ENCODE measurements at places on chromosomes 12 and 14.

- DNase-seq: no peak
These were observed 215.5 kb downstream of the PIK3C2G start for GRCh38 chr12:18476861-18477260.

- DNase-seq: no peak
These were observed 55.6 kb upstream of the PTPRB start for GRCh38 chr12:70692681-70693288.

DNA sequence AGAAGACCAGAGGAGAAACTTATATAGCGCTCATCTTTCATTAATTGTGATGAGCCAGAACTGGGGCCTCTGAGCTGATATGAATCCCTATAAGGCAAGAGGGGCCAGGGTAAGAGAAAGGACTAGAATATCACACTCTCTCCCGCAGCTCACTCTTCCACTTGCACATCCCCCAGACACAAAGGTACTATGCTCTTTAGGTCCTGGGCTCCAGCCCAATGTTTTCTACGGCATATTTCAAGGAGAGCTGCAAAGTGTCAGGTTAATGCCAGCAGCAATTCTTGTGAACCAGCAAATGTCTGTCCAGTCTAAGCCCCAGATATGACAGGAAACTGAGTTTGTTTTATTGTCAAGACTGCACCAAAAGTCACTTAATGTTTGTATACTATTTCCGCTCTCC is 29.4 kb downstream of the PPP2R5E start:
- DNase-seq: no peak

DNA sequence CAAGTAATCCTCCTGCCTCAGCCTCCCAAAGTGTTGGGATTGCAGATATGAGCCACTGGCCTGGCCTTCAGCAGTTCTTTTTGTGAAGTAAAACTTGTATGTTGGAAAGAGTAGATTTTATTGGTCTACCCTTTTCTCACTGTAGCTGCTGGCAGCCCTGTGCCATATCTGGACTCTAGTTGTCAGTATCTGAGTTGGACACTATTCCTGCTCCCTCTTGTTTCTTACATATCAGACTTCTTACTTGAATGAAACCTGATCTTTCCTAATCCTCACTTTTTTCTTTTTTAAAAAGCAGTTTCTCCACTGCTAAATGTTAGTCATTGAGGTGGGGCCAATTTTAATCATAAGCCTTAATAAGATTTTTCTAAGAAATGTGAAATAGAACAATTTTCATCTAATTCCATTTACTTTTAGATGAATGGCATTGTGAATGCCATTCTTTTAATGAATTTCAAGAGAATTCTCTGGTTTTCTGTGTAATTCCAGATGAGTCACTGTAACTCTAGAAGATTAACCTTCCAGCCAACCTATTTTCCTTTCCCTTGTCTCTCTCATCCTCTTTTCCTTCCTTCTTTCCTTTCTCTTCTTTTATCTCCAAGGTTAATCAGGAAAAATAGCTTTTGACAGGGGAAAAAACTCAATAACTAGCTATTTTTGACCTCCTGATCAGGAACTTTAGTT is 88.7 kb downstream of the APAF1 start:
- DNase-seq: no peak

- DNase-seq: no peak
These were observed 10.9 kb downstream of the NOC4L start for GRCh38 chr12:132154941-132155770.

GRCh38 chr12:20351406-20351805 is 16.9 kb upstream of the PDE3A start:
- no peak for DNase-seq

DNA sequence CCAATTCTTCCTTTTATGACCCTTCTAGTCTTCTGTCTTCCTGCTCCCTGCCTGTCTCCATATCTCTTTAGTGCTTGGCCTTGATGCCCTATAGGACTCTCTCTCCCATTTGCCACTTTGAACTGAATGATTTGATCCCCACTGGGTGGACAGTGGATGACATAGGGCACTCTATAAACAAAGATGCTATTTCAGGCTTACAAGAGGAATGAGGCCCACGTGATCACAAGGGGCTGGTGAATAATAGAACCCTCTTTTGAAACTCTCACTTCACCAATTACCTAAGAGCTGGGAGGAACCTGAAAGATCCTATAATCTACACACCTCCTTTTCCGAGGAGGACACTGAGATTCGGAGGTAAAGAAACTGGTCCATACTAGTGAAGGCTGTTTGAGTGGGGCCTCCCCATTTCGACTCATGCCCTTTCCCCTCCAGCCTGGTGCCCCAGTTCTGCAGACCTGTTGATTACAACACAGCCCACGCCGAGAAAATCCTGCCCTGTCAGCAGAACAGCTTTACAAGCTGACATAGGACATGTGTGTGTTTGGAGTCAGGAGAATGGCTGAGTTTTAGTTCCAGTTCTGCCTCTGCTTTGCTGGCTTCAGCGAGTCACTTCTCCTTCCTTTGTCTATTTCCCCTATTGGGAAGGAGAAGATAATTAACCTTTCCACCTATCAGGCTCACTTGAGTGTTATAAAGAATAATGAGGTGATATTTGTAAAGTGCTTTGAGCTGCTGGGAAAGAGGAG is 400.3 kb downstream of the ZFP36L1 start:
- DNase-seq: no peak

- no peak for DNase-seq
These were observed 68.6 kb downstream of the GLRX5 start for GRCh38 chr14:95603415-95603814.

GRCh38 chr12:53805791-53806190 is 54.0 kb upstream of the CISTR start:
- DNase-seq: no peak

DNA sequence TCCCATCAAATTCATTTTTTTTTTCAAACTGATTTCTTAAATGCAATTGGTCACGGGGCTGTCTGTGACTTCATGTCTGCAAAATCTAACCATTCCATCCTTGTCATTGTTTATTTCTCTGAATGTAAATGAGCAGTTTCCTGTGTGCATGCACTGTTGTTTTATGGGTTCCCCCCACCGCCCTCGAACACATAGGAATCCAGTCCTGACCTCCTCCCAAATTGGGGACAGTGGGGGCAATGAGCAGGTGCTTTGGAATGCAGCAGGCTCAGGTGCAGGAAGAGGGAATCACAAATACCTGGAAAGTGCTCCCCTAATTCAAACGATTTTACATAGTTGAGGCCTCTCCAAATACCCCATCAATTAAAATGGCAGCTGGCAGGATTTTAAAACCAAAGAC is 62.6 kb upstream of the ESRRB start:
- no peak for DNase-seq

- no peak for DNase-seq
These were observed 12.9 kb downstream of the RIOX1 start for GRCh38 chr14:73503648-73504047.

DNA sequence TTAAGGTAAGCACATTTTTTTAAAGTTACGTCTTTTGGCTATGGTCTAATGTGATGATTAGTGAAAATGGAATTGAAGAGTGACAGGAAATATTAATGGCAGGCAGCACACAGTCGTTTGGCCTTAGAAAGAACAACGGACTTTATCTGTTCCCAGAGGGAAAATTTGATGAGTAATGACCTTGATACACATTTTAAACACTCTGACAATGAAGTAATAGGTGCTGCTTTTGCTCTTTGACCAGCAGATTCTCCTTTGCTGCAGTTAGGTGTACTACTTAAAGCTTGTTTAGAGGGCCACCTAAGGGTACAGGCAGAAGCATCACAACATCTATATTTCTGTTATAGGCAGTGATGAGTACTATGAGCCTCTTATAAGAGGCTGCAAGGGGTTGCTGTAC is 27.1 kb upstream of the RNU6-8 start:
- no peak for DNase-seq

DNA sequence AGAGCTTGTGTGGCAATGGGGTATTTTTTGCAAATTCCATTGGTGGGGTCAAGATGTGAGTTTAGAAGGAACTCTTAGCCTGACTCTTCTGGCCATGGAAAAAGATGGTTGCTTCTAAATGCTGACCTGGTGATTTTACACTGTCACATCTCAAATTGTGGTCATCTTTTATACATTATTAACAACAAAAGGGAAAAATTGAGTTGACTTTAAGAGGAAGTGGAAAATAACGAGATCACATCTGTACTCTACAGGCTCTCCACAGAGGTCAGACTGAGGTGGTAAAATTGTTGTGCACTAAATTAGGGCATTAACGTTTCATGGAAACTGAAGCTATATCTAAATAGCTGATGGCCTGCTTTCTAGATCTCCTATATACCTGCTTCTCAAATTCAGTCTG is 44.7 kb downstream of the PTPN11 start:
- no peak for DNase-seq

DNA sequence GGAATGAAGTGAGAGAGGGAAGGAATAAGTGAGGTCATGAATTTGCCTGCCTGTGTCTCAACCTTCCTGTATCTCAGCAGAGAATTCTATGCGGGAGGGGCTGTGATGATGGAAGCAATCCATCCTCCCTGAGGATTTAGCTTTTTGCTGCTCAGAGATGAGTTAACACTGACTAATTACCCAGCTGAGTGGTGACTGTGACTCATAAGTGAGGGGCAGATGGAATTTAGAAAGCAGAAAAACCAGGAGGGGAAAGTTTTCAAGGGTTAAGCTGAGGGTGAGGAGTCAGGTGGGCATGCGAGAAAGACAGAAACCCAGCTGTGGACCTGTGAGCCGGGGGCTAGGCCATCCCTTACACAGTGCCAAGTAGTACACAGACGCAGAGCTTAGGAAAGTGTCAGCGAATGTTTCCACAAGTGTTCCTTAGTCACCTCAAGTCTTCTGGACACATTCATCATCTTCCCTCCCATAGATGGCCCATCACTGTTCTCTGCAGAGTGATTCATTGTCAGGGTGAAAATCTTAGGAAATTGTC is 277.9 kb downstream of the IPO8 start:
- no peak for DNase-seq

DNA sequence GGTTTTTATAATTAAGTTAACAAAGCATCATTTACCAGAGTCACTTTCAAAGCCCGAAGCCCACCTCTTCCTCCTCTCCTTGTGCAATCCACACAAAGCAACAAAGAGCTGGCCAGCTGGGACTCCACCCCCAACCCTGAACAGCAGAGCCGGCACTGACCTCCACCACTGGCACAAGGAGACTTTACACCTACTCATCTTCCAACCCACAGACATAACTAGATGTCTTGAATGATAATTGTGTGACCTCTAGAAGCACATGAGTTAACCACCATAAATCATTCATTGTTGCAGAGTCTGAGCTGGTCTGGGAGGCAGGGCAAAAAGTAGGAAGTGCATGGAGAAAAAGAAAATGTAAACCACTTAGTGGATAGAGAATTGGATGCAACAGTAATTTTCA is 72.2 kb downstream of the ST8SIA1 start:
- DNase-seq: no peak

DNA sequence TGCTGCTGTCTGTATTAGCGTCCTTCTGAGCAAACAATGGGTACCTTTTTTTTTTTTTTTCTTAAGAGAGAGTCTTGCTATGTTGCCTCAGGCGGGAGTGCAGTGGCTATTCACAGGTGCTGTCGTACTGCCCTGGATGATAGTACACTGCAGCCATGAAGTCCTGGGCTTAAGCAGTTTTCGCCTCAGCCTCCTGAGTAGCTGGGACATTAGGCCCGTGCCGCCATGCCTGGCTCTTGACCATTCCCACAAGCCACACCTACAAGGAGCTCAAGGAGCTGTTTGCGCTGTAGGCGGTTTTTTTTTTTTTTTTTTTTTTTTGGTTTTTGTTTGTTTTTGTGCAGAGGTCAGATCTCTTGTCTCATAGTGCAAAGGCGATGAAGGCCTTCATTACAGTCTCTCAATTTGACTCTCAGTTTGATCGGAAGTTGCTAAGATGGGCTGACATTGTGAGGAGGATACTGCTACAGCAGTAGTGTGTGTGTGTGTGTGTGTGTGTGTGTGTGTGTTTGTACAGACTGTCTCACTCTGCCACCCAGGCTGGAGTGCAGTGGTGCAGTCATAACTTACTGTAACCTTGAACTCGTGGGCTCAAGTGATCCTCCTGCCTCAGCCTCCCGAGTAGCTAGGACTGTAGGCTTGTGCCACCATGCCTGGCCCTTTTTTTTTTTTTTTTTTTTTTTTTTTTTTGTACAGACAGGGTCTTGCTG is 34.2 kb downstream of the TRAF3 start:
- DNase-seq: no peak

DNA sequence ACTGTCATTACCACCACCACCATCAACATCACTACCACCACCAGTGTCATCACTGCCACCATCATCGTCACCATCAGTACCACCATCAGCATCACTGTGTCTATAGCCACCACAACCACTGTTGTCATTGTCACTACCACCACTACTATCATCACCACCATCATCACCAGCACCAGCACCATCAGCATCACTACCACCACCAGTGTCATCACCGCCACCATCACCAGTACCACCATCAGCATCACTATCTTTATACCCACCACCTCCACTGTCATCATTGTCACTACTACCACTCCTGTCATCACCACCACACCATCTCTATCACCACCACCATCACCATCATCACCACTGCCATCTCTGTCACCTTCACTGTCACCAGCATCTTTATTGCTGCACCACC is 60.6 kb downstream of the BEGAIN start:
- DNase-seq: no peak

GRCh38 chr12:32885831-32886230 is 10.7 kb downstream of the PKP2 start:
- DNase-seq: no peak

GRCh38 chr12:20360407-20360806 is 7.9 kb upstream of the PDE3A start:
- no peak for DNase-seq

- no peak for DNase-seq
These were observed 1.7 kb downstream of the SMUG1 start for GRCh38 chr12:54187075-54187474.

- no peak for DNase-seq
These were observed 479.0 kb upstream of the SYT1 start for GRCh38 chr12:78385541-78385940.

DNA sequence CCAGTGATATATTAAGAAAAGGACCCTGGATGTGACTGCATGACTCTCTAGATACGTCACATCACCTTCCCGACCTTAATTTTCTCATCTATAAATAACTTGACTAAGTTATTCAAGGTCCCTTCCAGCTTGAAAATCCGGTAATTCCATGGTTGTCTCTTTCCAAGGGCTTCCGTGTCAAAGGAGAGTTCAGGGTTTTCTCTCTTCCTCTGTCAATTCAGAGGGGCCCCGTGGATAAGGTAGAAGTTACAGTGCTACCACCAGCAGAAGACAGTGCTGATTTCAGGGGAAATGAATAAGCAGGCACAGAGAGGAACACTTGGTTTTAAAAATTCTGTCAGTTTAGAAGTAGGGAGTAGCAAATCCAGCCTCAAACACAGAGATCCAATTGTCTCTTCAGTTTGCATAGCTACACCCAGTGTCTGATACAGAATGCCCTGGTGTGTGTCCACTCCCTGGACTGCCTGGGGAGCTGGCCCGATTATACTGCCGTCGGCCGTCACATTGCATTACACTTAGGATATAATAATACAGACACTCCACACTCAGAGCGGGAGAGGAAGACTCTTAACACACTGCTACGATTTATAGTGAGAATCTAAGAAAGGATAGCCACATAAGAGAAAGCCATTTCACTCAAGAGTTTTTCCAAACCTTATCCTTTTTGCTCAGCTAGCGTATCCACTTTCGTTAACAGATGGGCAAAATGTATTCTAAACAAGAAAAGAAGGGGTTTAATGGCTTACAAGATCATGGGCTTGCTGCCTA is 54.7 kb upstream of the GTF2A1 start:
- DNase-seq: no peak

- DNase-seq: no peak
These were observed 155.4 kb downstream of the AACS start for GRCh38 chr12:125220404-125221273.

Data from cortex of kidney (tissue), 1 donor.